ENCODE measurements at places on chromosomes 2 and 18. TPM values are rescaled to one million over a fixed set of nuclear protein-coding genes. Genes with fewer than 3 reads are reported as not detected.

SFXN5 gene
- total RNA-seq = 23.3 TPM

OTX1 gene
- total RNA-seq = not detected

DNA sequence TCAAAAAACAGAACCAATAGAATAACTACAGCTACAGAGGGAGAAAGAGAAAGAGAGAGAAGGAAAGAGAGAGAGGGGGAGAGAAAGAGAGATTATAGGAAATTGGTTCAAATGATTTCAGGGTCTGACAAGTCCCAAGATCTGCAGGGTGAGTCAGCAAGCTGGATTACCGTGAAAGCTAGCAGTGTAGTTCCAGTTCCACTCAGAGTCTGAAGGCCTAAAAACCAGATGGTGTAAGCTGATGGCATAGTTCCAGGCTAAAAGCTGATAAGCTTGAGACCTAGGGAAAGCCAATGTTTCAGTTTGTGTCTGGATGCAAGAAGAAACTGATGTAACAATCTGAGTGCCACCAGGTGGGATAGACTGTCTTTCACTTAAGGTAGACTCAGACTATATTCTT, 397.7 kb downstream of the TRIB2 start:
- H3K27me3 ChIP-seq = no peaks in the 10 kb centered on the region
- no peak overlapping the region for H3K27ac ChIP-seq
- no peaks in the 10 kb centered on the region for H3K4me1 ChIP-seq
- H3K36me3 ChIP-seq = no peaks in the 10 kb centered on the region
- no peak for DNase-seq

GRCh38 chr2:80086831-80087230, 217.7 kb downstream of the LRRTM1 start:
- no peak for DNase-seq
- H3K27ac ChIP-seq = no peak overlapping the region
- no peaks in the 10 kb centered on the region for H3K27me3 ChIP-seq

DNA sequence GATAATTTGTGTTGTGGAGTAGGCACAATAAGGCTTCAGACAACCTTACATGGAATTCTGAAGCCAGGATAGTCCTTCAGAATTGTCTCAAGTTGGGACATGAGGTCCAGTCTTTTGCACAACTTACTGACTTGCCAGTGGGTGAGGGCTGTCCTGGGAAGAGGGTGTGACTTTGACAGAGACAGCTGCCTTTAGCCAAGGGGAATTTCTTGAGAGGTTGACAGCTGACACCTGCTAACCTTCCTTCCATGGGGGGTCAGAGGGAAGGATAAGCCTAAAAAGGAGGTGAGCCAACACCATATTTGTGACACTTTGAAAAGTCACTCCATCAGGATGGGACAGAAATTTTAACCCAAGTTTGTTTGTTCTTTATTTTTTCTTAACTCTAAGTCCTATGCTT, 907.8 kb upstream of the CRIM1 start:
- H3K27ac ChIP-seq = no peak overlapping the region
- no peak for DNase-seq
- H3K27me3 ChIP-seq = no peaks in the 10 kb centered on the region
- H3K36me3 ChIP-seq = no peaks in the 10 kb centered on the region

GRCh38 chr2:11434443-11434842, 31.5 kb downstream of the E2F6 start:
- DNase-seq = no peak
- H3K27ac ChIP-seq = no peak overlapping the region
- no peaks in the 10 kb centered on the region for H3K27me3 ChIP-seq
- no peak overlapping the region for H3K4me3 ChIP-seq

DNA sequence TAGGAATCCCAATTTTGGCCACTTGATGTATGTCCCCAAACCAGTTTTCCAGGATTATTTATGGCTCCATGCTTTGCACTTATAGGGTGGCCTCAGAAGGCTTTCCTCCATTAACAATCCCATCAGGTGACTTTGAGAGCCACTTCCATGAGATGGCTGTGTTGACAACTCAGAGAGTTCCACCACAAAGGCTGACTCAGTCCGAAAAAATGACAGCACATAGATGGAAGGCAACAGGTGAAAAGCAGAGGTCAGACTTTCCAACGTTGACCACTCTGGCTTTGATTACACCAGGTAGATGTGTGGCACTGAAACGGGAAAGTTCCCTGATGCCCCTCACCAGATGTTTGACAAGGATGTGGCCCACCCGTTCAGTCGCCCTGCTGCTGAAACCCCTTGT, 431.4 kb upstream of the TNP1 start:
- no peaks in the 10 kb centered on the region for H3K27me3 ChIP-seq
- no peak overlapping the region for H3K4me3 ChIP-seq
- H3K27ac ChIP-seq = no peak overlapping the region
- no peak for DNase-seq
- no peaks in the 10 kb centered on the region for H3K36me3 ChIP-seq
- no peaks in the 10 kb centered on the region for H3K4me1 ChIP-seq

DNA sequence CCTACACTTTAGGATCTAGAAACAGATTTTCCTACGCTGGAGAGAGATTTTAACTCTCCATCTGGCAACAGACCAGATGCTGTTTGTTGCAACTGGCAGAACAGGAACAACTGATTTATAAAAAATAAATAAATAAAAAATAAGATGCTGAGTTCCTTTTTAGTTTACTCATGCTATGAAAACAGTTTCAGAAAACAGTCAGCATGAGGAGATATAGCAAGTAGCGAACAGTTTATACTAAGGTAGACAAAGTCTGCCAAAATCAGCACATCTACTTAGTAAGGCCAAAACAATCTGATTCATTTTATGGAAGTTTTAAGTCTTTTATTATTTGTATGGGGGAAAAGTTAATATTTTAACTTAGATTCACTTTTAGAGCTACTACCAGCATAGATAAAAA, 974.0 kb upstream of the CNTNAP5 start:
- no peak overlapping the region for H3K4me3 ChIP-seq
- H3K27ac ChIP-seq = no peak overlapping the region
- DNase-seq = no peak
- H3K27me3 ChIP-seq = no peaks in the 10 kb centered on the region
- no peaks in the 10 kb centered on the region for H3K4me1 ChIP-seq
